ENCODE measurements at places on chromosomes 12 and 14.
A peak's percentile ranks its signal among the peaks of the same experiment; 100 is the strongest.

GRCh38 chr14:61229475-61229888 lies 51.7 kb downstream of the TMEM30B start:
- no peak for DNase-seq

DNA sequence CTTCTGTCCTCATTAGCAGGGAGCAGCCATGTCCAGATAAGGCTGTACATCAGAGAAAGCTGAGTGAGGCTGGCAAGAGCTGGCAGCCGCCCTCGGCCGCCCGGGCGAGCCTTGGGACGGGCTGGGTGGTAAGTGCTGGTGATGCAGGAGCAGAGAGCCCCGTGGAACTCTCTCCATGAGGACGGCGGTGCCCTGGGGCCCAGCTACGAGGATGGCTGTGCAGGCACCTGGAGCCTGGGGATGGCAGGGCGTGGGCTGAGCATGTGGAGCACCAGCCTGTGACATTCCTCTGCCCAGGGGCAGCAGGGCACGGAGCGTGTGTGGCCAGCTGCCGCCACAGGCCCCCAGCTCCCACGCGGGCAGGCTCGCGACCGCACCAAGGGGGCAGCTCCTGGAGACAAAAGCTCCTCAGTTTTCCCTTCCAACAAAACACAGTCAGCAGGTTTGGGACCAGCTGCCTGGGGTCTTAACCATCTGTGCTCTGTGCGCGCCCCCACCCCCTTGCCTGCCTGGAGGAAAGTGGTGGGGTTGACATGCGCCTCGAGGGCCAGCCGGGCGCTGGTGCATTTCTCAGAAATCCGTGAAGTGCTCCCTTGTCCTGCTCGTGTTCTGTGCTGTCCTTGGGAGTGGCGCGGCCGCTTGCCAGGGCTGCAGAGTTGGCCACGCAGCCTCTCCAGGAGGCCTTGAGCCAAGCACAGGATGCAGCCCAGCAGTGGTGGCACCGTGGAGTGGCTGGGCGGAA lies 21.4 kb downstream of the PACS2 start:
- no peak for DNase-seq

DNA sequence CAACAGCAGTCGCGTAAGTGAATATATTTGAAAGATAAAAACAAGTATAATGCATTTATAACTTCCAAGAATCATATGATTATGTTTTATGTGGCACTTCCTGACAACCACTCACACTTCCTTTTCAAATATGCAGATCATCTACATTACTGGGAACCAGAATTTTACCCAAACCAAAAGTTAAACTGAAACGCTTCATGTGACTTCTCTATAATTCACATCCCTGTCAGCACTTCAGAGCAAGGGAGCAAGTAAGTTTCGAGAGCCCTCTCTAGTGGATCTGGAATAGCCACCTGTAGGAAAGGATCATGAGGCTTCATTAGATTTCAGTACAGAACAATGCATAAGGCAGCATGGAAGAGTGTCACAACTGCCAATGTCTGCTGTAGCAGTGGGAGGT lies 13.7 kb upstream of the ALX1 start:
- DNase-seq: no peak

DNA sequence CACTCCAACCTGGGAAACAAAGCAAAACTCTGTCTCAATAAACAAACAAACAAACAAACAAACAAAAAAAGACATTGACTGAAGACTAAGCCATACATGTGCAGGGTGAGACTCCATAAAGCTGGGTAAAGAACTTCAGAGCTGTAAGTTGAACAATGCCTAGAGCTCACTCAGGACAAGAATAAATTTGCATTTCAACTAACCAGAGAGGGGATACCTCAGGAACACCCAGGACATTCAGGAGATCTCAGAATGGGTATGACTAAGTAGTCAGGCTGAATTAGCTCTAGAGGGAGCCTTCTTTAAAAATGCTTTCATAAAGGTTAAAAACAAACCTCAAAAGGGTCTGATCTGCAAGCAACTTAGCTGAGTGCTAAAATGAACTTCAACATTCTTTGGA lies 267.7 kb upstream of the DIO3 start:
- DNase-seq: no peak

GRCh38 chr14:65082930-65083329 lies 19.4 kb downstream of the MAX start:
- no peak for DNase-seq

DNA sequence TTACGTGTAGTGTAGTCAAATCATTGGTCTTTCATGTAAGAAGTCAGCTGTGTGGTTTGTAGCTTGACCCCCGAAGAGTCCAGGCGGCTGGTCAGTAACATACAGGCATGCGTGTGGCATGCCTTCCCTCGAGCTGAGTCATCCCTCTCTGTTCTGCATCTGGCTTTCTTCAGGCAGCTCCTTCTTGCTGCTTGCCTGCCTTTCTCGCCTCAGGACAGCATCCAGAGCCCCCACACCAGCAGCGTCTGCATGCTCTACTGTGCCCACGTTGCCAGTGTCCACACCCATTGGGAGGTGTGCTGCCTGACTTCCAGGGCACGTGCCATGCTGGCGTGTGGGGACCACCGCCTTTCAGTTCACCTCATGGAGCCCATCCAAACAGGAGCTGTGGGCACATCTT lies 96.8 kb downstream of the EP400 start:
- no peak for DNase-seq

DNA sequence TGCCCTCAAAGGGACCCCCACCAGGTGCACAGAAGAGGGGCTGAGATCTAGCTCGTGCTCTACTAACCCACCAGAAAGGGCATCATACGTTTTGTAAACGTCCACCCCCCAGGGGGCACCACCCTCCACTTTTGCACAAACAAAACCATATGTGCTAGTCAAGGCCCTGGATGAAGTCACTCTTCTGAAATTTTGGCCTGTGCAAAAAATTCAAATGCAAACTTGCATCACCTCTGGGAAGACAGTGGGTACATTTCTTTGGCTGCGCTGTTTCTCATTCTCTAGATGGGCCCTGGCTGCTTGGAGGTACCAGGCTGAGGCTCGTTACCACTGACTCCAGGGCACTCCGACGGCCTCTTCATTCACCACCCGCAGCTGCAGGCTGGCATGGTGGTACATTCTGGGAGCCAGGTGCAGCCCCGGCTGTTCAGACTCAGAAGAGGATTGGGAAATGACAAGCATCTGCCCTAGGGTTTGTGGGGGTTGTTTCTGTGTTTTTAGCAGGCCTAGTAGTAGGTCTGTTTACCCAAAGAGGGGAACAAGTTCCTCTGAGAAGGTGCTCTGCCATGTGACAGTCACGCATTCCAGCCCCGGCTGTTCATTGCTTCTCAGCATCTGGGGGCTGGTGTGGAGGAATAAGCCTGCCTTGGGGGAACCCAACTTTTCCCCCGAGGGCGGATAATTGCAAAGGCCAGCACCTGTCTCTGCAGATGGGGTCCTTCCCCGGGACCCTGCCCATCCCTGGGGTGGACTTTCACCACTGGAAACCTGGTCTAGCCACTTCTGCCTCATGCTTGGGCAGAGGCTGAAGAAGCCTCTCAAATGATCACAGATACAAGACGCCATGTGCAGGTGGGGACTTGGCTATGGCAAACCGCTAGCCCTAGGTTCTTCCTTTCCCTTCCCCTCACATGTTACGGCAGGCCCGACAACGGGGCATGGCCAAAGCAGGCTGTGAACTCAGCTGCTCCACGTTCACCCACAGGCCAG lies 147.6 kb downstream of the DPF3 start:
- DNase-seq: no peak

- DNase-seq: no peak
Observed at GRCh38 chr14:77812028-77812427, 12.1 kb downstream of the ADCK1 start.

- DNase-seq: no peak
Observed at GRCh38 chr12:5438671-5439200, 6.8 kb downstream of the NTF3 start.

DNA sequence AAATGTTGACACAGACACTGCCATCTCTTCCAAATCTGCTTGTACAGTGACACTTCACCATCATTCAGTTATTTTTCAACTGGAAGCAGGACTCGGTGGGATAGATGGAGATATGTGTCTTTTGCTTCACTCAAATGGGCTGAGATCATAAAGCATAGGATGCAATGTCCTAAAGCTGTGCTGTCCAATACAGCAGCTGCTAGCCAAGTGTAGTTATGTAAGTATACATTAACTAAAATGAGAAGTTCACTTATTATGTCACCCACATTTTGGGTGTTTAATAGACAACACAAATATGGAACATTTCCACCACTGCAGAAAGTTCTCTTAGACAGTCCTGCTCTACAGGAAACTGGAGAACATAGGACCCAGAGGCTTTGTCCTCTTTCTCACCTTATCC lies 43.6 kb downstream of the AREL1 start:
- DNase-seq: no peak

GRCh38 chr12:130347588-130347987 lies 9.9 kb downstream of the PIWIL1 start:
- no peak for DNase-seq

DNA sequence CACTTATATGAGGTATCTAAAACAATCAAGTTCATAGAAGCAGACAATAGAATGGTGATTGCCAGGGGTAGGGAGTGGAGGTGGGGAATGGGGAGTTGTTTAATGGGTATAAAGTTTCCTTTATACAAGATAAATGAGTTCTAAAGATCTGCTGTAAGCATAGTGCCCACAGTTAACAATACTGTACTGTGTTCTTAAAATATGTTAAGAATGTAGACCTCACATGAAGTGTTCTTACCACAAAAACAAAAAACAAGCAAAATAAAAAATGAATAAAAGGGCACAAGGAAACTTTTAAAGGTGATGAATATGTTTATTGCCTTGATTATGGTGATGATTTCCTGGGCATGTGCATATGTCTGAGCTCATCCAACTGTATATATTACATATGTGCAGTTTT lies 211.8 kb downstream of the MSRB3 start:
- DNase-seq: no peak

- DNase-seq: no peak
Observed at GRCh38 chr14:31051511-31051910, 25.3 kb upstream of the STRN3 start.

DNA sequence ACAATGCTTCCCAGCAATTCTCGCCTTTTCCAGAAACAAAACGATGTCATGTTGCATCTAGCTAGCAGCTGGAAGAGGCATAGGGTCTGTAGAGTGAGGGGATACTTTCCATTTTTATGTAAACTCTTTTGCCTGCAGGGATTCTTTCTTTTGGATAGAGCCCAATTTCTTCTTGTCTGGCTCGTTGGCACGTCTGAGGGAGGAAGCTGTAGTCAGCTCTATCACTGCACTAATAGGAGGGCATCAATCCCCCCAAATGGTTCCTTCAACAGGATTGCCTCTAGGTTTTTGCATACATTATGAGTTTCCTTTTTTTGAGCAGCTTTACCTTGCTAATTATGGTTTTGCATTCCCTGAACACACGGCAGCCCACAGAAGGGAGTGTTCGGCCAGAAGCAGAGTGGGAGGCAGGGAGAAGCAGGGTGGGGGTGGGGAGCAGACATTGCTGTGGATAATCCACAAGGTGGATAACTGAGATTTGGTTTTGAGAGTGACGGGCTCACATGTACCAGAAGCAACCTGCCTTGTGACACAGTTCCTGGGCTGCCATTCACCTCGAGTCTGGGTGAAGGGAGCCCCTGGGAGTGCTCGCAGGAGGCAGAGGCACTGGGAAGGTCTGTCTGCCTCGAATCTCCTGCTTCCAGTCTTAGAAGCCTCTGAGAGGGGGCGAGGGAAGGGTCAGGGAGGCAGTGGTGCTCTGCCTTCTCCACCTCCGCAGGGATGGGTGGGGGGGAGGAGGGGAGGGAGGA lies 24.5 kb downstream of the LRTM2 start:
- DNase-seq: no peak

GRCh38 chr12:116465407-116465806 lies 93.8 kb upstream of the MAP1LC3B2 start:
- DNase-seq: no peak

GRCh38 chr12:111881716-111882115 lies 39.7 kb downstream of the MAPKAPK5 start:
- peak; percentile 10 for DNase-seq

- no peak for DNase-seq
Observed at GRCh38 chr12:8823565-8824300, 1.3 kb downstream of the A2ML1 start.

GRCh38 chr14:24595073-24595808 lies 14.2 kb downstream of the GZMH start:
- no peak for DNase-seq

DNA sequence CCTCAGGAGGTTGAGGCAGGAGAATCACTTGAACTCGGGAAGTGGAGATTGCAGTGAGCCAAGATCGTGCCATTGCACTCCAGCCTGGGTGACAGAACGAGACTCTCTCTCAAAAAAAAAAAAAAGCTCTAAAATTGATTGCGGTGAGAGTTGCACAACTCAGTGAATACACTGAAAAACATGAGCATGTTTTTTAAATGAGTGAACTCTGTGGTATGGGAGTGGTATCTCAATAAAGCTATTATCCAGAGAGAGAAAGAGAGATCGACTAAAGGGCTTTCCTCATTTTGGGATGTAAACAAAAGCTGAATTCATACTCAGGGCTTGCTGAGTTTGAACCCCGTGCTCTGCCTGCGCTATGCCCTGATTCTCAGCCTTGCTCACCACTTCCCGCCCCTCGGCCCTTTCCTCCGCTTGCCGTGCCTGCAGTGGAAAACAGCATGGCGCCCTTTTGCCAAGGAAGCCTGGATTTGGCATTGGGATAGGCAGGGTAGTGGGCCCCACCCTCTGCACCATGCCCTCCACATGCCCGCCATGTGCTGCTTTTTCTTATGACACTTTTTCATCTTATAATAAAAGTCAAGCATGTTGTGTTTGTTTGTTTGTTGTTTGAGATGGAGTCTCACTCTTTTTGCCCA lies 102.5 kb downstream of the LGMN start:
- DNase-seq: no peak

- DNase-seq: no peak
Observed at GRCh38 chr12:62214846-62215245, 45.4 kb upstream of the USP15 start.

- DNase-seq: no peak
Observed at GRCh38 chr12:46830731-46831334, 5.0 kb upstream of the SLC38A4 start.

DNA sequence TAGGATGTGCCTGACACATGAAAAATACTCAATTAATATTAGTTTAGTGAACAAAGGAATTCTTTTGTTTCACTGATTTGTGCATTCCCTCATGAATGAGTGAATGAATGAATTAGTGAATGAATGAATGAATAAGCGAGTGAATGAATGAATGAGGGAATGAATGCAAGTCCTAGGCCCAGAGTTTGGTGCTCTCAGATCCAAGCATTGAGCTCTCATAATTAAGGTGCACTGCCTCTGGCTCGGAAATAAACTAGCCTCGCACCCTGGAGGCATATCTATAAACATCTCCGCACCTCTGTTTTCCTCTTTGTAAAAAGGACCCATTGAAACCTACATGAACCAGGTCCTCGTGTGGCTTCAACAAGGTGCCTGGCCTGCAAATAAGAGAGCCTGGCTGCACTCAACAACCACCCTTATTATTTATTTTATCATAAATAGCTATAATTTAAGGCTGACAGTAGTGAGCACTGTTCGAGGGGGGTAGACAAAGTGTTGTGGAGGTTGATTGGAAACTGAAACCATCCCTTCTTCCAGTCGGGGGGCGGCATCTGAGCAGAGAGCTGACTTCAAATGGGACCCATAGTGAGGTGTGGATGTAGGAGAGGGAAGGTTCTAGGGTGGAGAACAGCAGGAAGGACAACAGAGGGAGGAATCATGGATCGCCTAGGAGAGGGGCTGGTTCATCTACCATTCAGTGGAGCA lies 316.8 kb downstream of the BCL11B start:
- DNase-seq: no peak

Data from GM12891 (cell line).